ENCODE measurements at places on chromosomes 5 and 9.

DNA sequence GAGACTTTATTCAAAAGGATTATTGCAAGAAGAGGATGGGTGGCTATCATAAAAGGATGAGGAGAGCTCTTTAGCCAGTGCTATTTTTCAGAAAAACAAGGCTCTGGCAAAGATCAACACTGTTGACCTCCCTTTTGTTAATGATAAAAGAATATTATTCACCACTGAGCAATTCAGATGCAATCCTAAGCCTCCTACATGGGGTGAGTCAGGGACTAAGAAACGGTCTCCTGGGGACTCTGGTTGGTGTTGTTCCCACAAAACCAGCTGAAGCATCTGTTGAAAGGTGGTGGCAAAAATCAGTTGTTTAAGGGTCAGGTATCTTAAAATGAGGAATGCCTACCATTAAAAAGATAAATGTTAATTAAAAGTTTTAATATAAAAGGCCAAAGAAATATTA lies 7.7 kb upstream of the GCNT1 start:
- DNase-seq, result no peak

- DNase-seq, result no peak
Observed at GRCh38 chr9:113828221-113828620, 47.9 kb upstream of the ZNF618 start.

DNA sequence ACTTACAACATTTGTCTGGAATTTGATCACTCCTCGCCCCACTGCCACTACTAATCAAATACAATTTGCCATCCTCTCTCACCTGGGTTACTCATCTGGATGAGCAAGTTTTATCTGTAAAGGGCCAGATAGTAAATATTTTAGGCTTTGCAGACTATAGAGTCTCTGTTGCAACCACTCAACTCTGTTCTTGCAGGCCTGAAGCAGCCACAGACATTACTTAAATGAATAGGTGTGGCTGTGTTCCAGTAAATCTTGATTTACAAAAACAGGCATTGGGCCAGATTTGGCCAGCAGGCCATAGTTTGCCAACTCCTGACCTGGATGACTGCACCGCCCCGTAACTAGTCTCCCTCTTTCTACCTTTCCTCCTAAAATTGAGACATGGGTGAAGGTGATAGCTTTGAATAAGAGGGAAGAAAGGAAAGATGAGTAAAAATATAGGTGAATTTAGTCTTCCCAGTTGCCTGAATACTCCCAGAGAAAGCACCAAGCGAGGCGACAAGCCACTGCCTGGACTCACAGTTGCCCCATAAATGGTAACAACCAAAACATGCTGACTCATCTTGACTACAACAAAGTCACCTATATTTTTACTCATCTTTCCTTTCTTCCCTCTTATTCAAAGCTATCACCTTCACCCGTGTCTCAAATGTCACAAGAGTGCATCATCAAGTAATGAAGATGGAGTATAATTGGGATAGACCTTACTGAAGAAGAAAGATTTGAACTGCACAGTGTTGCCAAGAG lies 32.5 kb upstream of the SCAMP1 start:
- no peak for DNase-seq

DNA sequence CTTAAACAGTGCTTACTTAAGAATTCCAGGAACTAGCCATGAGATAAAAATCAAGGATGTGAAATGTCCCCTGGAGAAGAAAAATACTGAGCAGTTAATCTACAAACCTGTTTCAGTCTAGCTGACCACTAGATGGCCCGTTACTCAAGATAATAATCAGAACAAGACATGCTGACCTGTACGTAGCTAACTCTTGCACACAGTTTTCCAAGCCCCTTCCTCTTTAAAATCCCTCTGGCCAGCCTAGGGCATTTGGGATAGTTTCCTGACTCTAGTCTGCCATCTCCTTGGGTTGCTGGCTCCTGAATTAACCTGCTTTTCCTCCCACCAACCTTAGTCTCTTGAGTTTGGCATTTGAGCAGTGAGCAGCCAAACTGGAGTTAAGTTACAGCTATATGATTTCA lies 59.2 kb upstream of the TRAF1 start:
- DNase-seq, result no peak

DNA sequence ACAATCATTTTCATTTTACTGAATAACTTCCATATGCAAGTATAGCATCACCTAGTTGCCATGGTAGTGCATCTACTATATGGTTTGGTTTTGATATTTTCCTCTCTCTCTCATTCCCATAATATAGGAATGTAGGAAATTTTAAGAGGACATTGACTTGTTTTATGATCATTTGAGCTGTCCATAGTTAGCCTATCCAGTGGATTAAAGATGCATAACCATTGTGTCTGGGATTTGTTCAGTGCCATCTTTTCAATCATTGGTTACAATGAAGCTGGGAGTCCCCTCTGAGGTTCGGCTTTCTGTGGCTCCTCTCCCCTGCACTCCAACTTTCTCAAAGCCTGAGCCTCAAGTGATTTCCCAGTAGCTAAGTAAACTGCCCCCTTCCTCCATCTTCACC lies 458.5 kb downstream of the RAB3C start:
- DNase-seq, result no peak

DNA sequence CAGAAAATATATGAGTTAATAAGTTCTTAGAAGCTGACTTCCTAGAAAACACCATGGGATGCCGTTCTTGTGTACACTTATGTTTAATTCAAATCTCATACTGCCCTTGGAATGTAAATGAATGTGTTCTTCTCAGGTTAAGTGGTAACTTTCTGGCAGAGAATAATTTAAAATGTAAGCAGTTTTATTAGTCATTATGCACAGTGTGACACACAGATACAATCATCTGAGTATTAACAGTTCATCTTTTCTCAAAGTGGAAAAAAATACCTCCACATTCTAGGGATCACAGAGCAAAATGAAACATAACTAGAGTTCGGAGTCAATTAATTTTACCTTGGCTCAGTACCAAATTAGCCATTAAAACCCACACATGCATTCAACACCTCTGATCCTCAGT lies 508.1 kb downstream of the CDH9 start:
- no peak for DNase-seq

DNA sequence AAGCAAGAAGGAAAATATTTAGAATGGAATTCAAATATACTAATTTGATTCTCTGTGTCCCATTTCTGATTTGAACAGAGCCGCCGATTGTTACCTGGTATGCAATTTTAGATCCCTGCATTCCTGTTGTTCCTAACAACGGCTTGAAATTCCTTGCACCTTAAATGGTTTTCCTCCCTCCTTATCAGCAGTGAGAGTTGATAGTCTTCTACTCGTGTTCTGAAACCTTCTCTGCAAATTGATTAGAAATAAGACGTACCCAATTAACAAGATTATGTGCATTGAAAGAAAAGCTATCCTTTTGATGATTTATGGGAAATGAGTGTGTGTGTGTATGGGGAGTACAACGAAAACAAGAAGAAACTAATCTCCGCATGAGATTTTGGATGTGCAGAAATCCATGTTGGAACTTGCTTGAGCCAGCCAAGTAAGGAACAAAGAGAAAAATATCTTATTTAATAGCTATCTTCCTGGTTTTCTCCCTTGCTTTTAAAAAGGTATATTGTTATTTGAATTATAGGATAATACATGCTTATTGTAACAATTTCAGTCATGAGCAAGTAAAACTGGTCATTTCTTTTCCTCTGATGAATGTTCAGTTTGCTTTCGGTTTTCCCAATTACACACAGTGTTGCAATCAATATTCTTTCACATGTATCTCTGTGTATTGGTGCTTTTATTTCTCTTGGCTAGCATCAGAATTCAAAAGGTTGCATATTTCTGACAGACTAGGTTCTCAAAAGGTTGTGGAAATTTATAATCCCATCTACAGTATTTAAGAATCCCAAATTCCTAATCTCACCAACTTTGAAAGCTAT lies 211.1 kb upstream of the ACTBL2 start:
- no peak for DNase-seq

DNA sequence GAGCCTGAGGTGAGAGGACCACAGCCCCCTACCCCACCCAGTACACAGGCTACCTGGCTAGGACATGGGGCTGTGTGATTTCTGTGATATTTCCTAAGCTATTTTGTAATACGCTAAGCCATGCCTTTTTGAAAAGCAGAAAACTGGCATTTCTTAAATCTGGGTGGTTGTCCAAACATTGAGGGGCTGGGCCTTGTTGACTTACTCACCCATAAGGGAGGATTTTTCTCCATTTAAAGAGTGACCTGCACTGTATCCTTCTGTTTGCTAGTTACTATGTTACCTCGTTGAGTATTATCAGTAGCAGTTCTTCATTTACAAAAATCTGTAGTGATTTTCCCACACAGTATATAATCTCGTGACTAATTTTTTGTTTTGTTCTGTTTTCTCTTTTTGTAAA lies 117.5 kb upstream of the OTULINL start:
- DNase-seq, result no peak

DNA sequence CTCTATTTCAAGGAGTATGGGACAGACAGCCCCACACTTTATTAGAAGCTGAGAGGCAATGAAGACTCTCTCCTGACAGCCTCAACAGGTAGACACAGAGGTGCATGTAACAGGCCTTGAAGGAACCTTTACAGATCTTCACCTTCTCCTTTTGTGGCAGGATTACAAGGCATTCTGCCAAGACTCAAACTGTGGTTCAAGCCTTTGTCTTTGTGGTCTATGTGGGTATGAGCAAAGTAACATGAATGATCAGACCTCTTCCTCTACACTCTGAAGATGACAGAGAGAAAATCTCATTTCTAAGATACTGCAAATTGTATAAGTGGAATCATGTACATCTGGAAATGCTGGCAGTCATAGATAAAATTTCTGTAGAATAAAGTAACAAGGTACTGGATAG lies 346.9 kb downstream of the CDH9 start:
- DNase-seq, result no peak

DNA sequence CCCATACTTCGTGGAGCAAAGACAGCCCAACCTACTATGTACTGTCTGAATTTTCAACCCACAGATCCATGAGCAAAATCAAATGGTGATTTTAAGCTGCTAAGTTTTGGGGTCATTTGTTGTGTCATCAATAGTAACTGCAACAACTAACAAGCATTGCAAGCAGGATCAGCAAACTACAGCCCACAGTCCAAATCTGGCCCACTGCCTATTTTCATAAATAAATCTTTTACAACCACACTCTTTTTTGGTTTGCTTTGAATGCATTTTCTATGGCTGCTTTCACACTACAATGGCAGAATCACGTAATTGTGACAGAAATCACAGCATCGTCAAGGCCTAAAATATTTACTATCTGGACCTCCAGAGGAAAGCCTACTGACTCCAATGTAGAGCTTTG lies 237.2 kb upstream of the TRIM32 start:
- no peak for DNase-seq

DNA sequence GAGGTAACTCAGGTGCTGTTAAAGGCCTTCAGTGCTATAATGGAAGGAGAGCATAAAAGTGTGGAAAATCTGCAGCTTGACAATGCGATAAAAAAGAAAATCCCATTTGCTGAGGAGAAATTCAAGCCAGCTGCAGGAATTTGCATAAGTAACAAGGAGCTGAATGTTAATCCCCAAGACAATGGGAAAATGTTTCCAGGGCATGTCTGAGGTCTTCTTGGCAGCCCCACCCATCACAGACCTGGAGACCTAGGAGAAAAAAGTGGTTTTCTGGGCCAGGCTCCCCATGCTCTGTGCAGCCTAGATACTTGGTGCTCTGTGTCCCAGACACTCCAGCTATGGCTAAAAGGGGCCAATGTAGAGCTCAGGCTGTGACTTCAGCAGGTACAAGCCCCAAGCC lies 1159.6 kb downstream of the CDH18 start:
- DNase-seq, result no peak

Data from stimulated activated CD8-positive, alpha-beta memory T cell treated with anti-CD3 and anti-CD28 coated beads, Interleukin-15, amount 100 ng/mL, for 4 hours (primary cell).